ENCODE measurements at places on chromosomes 1 and 21.

- no peak for DNase-seq
Observed at GRCh38 chr1:42453386-42453785, 2.4 kb downstream of the ZMYND12 start.

DNA sequence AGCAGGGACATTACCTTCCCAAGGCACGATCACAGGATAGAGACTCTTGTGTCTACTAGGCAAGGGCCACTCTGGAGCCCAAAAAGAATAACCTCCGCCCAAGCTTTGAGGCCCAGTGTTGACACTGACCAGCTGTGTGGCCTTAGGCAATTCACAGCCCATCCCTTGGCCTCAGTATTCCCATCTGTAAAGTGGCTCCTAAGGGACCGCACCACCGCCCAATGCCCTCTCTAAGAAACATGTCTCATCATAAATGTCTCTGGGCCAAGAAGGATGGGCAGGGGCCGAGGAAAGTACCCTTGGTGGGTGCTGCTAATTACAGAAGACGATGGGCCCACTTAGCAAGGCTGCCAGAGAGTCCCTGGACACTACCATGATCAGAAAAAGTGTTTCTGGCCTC, 628 bp downstream of the ARHGEF19 start:
- DNase-seq = no peak

- no peak for DNase-seq
Observed at GRCh38 chr1:209107535-209107934, 476.0 kb upstream of the CAMK1G start.

DNA sequence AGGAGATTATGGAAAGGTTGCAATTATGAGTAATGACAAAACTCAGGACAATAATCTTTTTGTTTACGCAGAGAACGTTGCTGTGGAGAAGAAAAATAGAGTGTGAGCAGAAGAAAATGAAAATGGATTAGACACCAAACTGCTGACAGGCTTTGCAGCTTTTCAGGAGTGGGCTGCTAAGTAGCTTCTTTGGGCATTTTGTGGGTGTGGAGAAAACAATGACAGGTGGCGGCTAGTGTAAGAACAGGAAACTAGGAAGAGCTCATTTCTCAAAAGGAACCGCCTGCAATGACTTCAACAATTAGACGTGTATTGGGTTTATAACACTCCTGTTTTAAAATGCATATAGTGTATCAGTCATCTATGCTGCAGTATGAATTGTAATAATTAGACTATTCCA, 18.3 kb upstream of the PALMD start:
- no peak for DNase-seq

DNA sequence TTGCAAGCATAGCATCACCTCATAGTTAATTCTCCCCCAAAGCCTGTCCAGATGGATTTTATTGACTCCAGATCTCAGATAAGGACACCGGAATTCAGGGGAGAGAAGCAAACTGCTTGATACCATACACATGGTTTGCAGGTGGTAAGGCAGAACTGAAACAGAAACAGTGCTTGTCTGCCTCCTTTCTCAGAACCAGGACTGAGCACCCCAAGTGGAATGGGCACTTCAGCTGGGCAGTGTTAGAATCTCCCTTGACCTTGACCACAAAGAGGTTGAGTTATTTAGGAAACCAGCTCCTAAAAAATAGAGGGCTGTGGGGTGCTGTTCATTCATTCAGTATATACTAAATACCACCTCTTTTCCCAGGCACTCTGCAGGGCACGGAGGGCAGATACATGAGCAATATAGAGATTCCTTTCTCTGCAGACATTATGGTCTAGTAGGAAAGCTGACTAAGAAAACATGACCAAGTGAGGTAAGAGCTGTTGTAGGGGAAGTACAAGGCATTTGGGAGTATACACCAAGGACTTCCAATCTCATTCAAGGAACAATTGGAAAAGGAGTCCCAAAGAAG, 185.2 kb downstream of the C1orf94 start:
- DNase-seq = no peak

DNA sequence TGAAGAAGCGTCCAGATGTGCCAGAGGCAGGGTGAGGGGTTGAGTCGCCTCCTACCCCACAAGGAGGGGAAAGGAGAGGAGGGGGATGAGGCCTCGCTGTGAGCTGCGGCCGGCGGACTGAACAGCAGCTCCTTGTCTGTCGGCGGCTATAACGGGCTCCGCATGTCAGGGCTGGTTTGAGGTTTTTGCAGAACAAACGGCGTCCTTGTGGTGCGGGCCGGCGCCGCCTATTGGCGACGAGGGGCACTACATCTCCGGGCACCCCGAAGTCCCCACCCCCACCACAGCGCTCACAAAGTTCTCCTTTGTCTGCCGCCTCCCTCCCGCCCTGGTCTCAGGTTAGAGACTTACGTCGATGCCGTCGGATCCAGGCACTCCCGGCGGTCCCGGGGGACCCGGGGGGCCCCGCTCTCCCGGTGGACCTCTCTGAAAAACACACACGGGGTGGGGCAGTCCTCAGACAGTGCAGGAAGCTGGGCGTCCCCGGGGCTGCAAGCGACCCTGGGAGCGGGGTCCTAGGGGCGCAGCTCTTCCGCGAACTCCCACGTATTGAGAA, 1.8 kb downstream of the COL9A2 start:
- peak; percentile 79 for DNase-seq

GRCh38 chr1:31595836-31596736, 19.8 kb downstream of the TINAGL1 start:
- no peak for DNase-seq

DNA sequence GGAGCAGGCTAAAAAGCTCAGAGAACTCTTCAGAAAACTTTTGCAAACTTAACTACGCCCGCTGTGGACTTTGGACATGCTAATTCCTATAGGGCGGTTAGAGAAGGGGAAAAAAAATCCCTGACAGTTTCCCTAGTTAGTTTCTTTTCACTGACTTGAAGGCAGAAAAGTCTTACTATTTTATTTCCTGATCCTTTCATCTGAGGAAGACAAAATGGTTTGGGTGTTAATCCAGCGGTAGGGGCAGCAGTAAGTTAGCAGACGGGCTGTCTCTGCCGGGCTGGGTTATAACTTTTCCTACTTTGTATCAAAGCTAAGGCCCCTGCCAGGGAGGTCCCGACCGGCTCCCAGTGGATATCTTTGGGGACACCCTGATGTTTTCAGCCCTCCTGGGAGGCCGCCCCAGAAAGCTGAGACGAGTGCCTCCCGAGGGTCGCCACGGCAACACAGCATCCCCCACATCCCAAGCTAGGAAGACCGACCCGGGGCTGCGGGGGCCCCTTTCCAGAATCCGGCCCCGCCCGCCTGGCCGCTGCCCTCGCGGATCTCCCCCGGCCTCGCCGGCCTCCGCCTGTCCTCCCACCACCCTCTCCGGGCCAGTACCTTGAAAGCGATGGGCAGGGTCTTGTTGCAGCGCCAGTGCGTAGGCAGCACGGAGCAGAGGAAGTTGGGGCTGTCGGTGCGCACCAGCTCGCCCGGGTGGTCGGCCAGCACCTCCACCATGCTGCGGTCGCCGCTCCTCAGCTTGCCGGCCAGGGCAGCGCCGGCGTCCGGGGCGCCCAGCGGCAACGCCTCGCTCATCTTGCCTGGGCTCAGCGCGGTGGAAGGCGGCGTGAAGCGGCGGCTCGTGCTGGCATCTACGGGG, 162.6 kb downstream of the RUNX1 start:
- no peak for DNase-seq

DNA sequence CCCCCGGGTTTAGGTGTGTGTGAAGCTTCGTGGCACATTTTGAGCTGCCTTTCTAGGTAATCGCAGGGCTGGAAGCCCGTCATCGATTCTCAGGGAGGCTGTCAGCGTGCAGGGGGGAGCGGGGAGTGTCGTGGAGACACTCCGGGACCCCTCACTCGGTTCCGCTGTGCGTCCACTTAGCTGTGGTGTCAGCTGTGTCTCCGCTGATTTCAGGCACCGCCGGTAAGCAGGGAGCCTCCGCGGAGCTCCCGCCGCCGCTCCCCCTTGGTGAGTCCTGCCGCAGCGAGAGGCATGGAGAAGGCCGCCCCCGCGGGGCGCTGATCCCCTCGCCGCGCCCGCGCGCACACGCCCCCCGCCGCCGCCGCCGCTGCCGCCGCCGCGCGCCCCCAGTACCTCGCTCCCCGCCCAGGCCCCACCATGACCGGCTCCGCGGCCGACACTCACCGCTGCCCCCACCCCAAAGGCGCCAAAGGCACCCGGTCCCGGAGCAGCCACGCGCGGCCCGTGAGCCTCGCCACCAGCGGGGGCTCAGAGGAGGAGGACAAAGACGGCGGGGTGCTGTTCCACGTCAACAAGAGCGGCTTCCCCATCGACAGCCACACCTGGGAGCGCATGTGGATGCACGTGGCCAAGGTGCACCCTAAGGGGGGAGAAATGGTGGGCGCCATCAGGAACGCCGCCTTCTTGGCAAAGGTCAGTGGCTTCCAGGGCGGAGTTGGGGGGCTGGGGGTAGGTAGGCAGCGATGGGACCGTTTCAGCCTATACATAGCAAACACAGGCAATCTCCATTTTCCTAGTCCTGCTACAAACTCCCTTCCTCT, 995 bp downstream of the VASH2 start:
- DNase-seq = no peak

DNA sequence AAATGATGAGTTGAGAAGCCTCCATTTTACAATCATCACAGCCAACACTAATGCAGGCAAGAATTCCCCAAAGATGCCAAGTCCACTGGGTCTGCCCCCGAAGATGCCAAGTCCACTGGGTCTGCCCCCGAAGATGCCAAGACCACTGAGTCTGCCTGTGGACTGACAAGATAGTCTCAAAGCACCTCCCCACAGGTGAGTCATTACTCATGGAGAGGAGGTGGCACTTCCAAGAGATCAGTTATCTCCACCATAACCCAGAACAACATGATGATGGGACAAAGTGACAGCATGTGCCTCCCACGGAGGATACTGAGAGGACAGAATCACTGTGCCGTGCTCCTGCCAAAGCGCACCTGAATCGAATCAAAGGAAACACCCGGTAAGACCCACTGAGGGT, 4.8 kb downstream of the PTTG1IP start:
- no peak for DNase-seq

DNA sequence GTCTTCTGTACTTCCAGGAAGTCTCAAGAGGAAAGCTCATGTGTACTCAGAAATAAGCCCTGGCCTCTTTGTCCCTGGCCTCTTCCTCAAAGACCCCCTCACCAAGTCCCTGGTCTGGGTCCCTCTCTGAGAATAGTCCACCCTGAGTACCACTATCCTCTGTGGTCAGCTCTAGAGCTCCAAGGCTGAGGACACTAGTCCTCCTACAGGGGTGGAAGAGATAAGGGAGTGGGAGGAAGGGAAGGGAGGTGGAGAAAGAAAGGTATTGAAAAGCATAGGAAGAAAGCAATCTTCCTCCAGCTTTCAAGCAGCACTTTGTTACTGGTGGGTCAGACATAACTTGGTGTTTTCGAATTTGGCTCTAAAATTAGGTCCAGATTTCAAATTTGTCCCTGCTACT, 181.4 kb downstream of the NRIP1 start:
- DNase-seq = no peak

DNA sequence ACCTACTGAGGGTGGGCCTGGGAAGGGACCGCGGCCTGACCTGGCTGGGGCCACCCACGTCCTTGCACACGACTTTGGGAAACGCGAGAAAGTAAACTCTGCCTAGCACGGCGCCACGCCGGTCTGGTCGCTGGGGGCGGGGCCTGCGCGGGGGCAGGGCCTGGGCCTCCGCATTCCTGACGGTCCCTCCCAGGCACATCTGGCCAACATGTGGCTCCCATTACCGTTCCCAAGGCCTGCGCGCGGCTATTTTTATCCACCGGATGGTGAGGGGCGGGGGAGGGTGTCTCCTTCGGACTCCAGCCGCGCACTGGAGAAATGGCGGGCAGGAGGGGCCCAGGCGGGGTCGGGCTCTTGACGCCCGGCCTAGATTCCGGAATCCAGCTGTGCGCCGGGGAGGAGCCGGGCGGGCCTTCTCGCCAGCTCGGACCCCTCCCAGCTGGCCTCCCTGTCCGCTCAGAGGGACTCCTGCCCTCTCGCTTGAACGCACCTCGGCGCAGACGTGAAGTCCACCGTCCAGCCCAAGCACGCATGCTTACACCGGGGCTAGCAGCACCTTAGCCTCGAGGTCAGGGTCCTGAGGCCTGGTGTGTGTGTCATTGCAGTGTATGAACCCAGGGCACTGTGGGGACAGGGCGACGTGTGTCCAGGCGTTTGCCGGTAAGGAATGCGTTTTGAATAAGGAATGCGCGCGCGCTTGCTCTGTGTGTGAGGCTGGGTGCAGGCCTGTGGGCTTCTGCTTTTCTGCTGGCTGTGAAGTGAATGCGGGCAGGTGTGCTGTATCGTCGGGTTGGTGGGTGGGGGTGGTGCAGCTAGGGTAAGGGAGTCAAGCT, 2.1 kb downstream of the EVA1B start:
- DNase-seq = no peak

- DNase-seq = no peak
Observed at GRCh38 chr1:1664941-1665814, 6.4 kb upstream of the CDK11B start.

- no peak for DNase-seq
Observed at GRCh38 chr1:171134204-171134923, 43.7 kb downstream of the FMO3 start.

GRCh38 chr1:186461014-186461413, at the start of gene PDC:
Gene PDC (minus strand): TSS chr1:186461114. CDS start chr1:186449459, 11,655 bp downstream.
- DNase-seq = no peak

GRCh38 chr1:230424391-230425251, 1.5 kb downstream of the PGBD5 start:
- DNase-seq = no peak

GRCh38 chr1:21090463-21090862, 86.2 kb downstream of the EIF4G3 start:
- DNase-seq = no peak

- no peak for DNase-seq
Observed at GRCh38 chr1:168917796-168918195, 188.7 kb upstream of the ATP1B1 start.

- DNase-seq = no peak
Observed at GRCh38 chr1:2934156-2934540, 87.1 kb upstream of the ACTRT2 start.

- DNase-seq = no peak
Observed at GRCh38 chr1:39230261-39231190, 26.0 kb downstream of the MACF1 start.

- DNase-seq = peak; percentile 46
Observed at GRCh38 chr1:218874313-218874712, 299.4 kb upstream of the LYPLAL1 start.

DNA sequence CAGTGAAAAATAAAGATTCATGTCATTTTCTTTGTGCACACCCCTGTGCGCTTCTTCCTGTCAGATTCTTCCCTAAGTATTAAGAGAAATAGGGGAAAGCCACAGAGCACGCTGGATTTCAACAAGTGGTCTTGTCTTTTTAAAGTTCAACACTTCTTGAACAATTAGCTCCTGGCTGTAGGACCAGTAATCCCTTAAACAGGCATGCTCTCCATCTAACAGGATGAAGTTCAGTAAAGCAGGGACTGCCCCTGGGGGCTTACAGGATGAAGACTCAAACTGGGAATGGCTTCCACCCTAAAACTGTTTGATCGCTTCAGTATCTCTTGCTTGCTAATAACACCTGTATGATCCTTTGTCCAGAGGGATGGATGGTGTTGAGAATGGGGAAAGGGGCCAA, 4.2 kb downstream of the PSMB4 start:
- no peak for DNase-seq

Data from RWPE1 (cell line).